ENCODE measurements at places on chromosomes 2 and 18. TPM values are rescaled to one million over a fixed set of nuclear protein-coding genes. Genes with fewer than 3 reads are reported as not detected.

GRCh38 chr2:112314856-112315255 lies 39.5 kb downstream of the ZC3H6 start:
- no peaks in the 10 kb centered on the region for H3K27me3 ChIP-seq
- no peaks in the 10 kb centered on the region for H3K4me1 ChIP-seq
- H3K27ac ChIP-seq: no peak overlapping the region
- DNase-seq: no peak

The ACMSD gene
- total RNA-seq: not detected

- H3K27ac ChIP-seq: no peak overlapping the region
- no peak for DNase-seq
- H3K36me3 ChIP-seq: peaks cover 86% of the 10 kb centered on the region
- H3K4me1 ChIP-seq: peaks cover 3% of the 10 kb centered on the region
- no peak overlapping the region for H3K4me3 ChIP-seq
- no peaks in the 10 kb centered on the region for H3K27me3 ChIP-seq
Observed at GRCh38 chr2:86492048-86492453, 50.9 kb downstream of the KDM3A start.

GRCh38 chr2:106020032-106020431 lies 174.1 kb downstream of the UXS1 start:
- H3K27ac ChIP-seq: no peak overlapping the region
- H3K4me3 ChIP-seq: no peak overlapping the region
- no peaks in the 10 kb centered on the region for H3K36me3 ChIP-seq
- peaks cover 11% of the 10 kb centered on the region for H3K4me1 ChIP-seq
- no peaks in the 10 kb centered on the region for H3K27me3 ChIP-seq

The STARD6 gene
- not detected for total RNA-seq

The NDUFB3 gene
- 167 TPM for total RNA-seq

DNA sequence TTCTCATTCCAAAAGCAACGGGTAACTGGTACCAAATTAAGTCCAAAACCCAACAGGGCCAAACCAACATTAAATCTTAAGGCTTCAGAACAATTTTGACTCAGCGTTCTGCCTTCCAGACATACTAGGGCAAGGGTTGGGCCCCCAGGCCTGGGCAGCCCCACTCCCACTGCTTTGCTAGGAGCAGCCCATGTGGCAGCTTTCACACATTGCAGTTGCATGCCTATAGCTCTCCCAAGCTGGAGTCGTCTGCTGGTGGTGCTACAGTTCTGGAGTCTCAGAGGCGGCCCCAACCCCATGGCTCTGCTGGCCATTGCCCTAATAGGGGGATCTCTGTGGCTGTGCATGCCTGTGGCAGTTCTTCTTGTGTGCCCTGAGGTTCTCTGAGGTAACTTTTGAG lies 37.6 kb upstream of the CD226 start:
- no peaks in the 10 kb centered on the region for H3K27me3 ChIP-seq
- no peak overlapping the region for H3K27ac ChIP-seq
- no peak for DNase-seq
- H3K4me3 ChIP-seq: no peak overlapping the region
- peaks cover 25% of the 10 kb centered on the region for H3K4me1 ChIP-seq

- no peak overlapping the region for H3K4me3 ChIP-seq
- H3K36me3 ChIP-seq: no peaks in the 10 kb centered on the region
- no peaks in the 10 kb centered on the region for H3K4me1 ChIP-seq
- DNase-seq: no peak
- no peak overlapping the region for H3K27ac ChIP-seq
Observed at GRCh38 chr2:220226076-220226475, 598.6 kb downstream of the SLC4A3 start.

GRCh38 chr18:48563027-48563426 lies 24.2 kb downstream of the CTIF start:
- peaks cover 3% of the 10 kb centered on the region for H3K4me1 ChIP-seq
- no peaks in the 10 kb centered on the region for H3K36me3 ChIP-seq
- H3K27me3 ChIP-seq: peaks cover 5% of the 10 kb centered on the region
- no peak overlapping the region for H3K4me3 ChIP-seq
- H3K27ac ChIP-seq: no peak overlapping the region

The NYAP2 gene
- total RNA-seq: not detected

DNA sequence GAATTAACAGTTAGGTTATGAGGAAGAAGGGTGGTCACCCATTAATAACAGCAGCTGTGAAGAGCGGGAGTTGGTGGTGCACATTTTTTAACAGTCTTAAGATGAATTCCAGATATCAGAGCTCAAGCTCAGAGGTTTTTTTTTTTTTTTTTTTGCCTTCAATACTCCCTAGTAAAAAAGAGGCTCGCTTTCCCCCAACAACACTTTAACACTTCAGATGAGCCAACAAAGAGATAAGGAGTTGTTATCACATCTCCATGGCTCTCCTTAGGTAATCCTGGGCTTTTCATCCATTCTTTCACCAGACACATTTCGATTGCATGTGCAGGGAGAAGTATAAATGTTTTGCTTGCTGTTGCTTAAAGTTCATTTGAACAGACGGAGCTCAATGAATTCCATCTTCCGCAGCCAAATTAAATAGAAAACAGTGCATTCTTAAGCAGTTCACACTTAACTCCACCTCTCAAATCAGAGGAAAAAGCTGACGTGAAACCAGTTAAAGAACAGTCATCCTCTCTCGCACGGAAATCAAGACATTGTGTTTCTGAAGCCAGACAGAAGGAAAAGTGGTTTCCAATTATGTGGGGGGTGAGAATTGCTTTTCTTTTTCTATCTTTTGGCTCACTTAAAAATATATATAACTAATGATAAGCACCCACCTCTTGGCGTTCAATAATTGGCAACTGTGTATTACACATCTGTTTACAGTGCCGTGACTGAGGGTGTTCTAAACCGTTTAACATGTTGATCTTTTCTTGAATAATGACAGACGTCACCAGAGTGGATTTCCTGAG lies 118.2 kb downstream of the ZNF521 start:
- no peak overlapping the region for H3K4me3 ChIP-seq
- no peak for DNase-seq
- H3K27me3 ChIP-seq: peaks cover 2% of the 10 kb centered on the region
- H3K27ac ChIP-seq: no peak overlapping the region
- no peaks in the 10 kb centered on the region for H3K36me3 ChIP-seq

DNA sequence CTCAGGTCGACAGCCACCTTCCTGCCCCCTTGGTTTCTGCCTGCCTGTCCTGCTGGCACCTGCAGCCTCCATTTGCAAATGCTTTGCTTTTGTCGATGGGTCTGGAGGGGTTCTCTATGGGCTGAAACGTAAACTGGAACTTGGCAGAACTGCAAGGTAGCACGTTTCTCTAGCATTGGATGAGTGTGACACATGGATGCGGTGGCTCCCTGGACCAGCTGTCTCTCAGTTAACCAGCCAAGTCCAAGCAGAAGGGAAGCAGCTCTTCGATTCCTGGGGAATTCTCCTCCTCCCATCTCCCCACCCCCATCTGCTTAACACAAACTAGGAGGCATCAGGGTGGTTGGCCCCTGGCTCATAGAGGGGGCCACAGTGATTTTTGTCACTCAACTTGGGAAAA lies 57.3 kb downstream of the ITGB1BP1 start:
- DNase-seq: no peak
- H3K27me3 ChIP-seq: peaks cover 14% of the 10 kb centered on the region
- no peaks in the 10 kb centered on the region for H3K4me1 ChIP-seq
- H3K4me3 ChIP-seq: no peak overlapping the region
- no peak overlapping the region for H3K27ac ChIP-seq

The FAM117B gene
- total RNA-seq: 18.8 TPM

The ANKRD29 gene
- not detected for total RNA-seq

DNA sequence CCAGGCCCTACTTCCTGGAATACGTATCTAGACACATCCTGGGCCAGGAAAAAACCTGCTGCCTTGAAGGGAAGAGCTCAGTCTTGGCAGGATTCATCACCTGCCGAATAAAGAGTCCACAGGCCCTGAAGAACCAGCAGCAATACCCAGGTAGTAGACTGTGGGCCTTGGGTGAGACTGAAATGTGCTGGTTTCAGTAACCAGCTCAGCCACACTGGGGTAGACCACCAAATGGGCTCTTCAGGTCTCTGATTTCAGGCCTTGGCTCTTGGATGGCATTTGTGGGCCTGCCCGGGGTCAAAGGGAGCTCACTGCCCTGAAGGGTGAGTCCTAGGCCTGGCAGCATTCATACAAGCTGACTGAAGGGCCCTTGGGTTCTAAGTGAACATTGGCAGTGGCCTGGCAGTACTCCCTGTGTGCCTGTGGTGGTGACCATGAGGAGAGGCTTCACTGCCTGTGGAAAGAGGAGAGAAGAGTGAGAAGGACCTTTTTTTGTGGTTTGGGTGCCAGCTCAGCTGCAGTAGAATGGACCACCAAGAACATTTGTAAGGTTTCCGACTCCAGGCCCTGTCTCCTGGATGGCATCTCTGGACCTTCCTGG lies 175.1 kb downstream of the ANKRD30B start:
- no peak overlapping the region for H3K4me3 ChIP-seq
- H3K36me3 ChIP-seq: no peaks in the 10 kb centered on the region
- no peaks in the 10 kb centered on the region for H3K27me3 ChIP-seq
- no peaks in the 10 kb centered on the region for H3K4me1 ChIP-seq
- H3K27ac ChIP-seq: no peak overlapping the region

DNA sequence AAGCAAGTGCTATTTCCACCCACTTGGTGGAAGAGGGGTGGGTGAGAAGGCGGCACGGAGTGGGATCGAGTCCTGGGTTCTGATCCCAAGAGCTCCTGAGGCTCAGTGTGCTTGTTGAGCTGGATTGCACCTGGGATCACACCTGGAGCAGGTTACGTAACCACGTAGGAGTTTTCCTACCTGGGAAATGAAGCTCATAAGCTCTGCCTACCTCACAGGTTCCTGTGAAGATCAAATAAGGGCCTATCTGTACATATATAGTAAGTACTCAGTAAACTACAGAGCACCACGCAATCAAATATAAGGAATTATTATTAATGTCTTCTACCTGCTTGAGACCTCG lies 11.0 kb downstream of the NPC1 start:
- H3K4me3 ChIP-seq: no peak overlapping the region
- H3K27me3 ChIP-seq: no peaks in the 10 kb centered on the region
- H3K27ac ChIP-seq: peak overlapping the region; percentile 85
- H3K36me3 ChIP-seq: peaks cover 49% of the 10 kb centered on the region
- H3K4me1 ChIP-seq: peaks cover 46% of the 10 kb centered on the region

DNA sequence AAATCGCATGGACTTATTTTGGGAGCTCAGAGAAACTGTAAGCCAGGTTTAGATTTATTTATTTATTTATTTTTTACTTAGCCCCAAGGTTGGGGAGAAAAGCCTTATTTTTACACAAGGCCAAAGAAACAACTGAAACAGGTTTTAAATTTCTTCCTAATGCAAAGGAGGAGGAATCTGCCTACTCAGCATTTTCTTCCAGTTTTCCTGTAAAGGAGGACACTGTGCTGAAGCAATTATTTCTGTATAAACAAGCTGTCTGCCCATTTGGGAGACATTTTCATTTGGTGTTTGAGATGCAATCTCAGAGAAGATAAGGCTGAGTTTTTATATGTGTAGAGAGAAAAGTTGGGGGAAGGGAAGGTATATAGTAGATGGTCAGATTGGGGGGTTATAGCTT lies 125.0 kb downstream of the ETAA1 start:
- DNase-seq: no peak
- H3K27me3 ChIP-seq: no peaks in the 10 kb centered on the region

DNA sequence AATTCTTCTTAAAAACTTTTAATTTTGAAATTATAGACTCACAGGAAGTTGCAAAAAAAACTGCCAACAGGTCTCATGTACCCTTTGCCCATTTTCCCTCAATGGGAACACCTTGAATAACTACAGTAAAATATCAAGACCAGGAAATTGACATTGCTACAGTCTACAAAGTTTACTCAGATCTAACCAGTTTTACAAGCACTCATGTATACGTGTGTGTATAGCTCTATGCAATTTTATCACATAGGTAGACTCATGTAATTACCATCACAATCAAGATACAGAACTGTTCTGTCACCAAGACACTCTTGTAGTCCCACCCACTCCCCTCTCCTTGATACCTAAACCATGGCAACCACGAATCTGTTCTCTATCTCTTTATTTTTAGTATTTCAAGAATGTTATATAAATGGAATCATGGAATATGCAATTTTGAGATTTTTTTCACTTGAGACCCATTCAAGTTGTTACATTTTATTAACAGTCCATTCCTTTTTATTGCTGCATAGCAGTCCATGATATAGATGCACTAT lies 6.6 kb downstream of the HYCC2 start:
- H3K4me3 ChIP-seq: no peak overlapping the region
- H3K36me3 ChIP-seq: peaks cover 25% of the 10 kb centered on the region
- DNase-seq: no peak

- no peak overlapping the region for H3K4me3 ChIP-seq
- no peaks in the 10 kb centered on the region for H3K4me1 ChIP-seq
- H3K36me3 ChIP-seq: no peaks in the 10 kb centered on the region
- DNase-seq: no peak
Observed at GRCh38 chr2:52347292-52347691, 1315.4 kb upstream of the NRXN1 start.

The MOCOS gene
- total RNA-seq: 0.47 TPM

- peak overlapping the region; percentile 80 for H3K4me3 ChIP-seq
- H3K27ac ChIP-seq: no peak overlapping the region
- peaks cover 10% of the 10 kb centered on the region for H3K27me3 ChIP-seq
- H3K36me3 ChIP-seq: no peaks in the 10 kb centered on the region
- peaks cover 28% of the 10 kb centered on the region for H3K4me1 ChIP-seq
Observed at GRCh38 chr2:128315829-128316776, 2.6 kb downstream of the HS6ST1 start.

The TNFAIP6 gene
- not detected for total RNA-seq

The OSR1 gene
- not detected for total RNA-seq

The FBXO15 gene
- 2.4 TPM for total RNA-seq

The CFAP221 gene
- total RNA-seq: not detected

The MPP4 gene
- total RNA-seq: not detected

GRCh38 chr18:50009773-50010335 lies 185.1 kb downstream of the MYO5B start:
- no peaks in the 10 kb centered on the region for H3K36me3 ChIP-seq
- DNase-seq: peak; percentile 64
- H3K27ac ChIP-seq: no peak overlapping the region
- H3K4me3 ChIP-seq: no peak overlapping the region

DNA sequence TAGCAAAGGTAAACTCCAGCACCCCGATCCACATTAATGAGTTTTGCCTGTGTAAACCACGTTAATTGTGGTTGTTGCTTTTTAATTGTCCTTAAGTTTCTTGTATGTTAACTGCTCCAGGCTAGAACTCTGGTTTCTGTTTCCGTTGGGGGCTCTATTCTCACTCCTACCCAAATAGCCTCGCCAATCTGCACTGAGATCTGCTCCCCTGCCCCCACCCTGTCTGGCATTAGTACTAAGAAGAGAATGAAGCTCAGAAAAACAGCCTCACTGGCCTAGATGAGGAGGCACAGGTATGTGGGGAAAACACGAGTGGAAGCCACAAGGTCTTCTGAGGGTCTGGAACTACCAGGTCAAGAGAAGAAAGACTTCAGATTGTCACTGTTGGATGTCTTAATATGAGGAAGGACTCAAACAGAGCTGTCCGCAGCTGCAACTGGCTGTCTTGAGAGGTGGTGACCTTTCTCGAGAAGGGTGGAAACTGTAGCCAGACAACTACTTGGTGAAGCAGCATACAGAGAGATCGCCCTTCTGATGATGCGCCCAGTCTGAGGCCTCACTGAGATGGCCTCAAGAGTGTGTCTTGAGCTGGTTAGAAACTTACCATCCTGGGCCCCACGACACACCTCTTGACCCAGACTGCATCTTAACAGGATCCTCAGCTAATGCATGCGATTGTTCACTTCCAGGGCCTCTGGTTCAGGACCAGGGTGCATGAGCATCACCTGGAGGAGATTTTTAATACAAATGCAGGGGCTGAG lies 73.1 kb downstream of the TGOLN2 start:
- H3K27me3 ChIP-seq: no peaks in the 10 kb centered on the region
- no peaks in the 10 kb centered on the region for H3K4me1 ChIP-seq
- no peak overlapping the region for H3K4me3 ChIP-seq

The SERPINB7 gene
- total RNA-seq: not detected

The LINC00305 gene
- total RNA-seq: not detected

Measured in activated CD8-positive, alpha-beta T cell treated with anti-CD3 and anti-CD28 coated beads, Interleukin-2, amount 10 ng/mL, durations not matched to agents 7 days and 5 days (primary cell).